ENCODE measurements at places on chromosomes 5 and 9.

DNA sequence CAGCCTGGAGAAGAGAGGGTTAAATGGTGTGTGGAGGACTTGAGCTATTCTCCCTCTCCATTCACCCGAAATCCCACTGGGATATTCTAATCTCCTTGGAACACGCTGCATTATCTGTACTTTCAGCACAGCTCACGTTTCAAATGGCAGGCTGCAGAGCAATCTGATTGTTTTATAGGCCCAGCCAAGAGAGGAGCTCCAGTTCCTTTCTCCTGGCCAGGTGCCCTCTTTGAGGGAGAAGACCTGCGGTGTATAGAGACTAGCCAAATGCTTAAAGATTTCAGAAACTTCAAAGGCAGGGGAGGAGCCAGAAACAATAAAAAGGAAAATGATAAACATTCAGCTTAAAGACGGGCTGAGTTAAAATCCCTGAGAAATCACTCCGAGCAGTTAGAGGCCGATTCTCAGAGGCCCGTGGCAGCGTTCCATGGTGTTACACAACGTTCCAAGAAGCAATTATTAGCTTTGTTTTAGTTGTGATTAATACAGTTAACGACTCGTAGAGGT, 564.0 kb upstream of the KLF4 start:
- no peak for DNase-seq

DNA sequence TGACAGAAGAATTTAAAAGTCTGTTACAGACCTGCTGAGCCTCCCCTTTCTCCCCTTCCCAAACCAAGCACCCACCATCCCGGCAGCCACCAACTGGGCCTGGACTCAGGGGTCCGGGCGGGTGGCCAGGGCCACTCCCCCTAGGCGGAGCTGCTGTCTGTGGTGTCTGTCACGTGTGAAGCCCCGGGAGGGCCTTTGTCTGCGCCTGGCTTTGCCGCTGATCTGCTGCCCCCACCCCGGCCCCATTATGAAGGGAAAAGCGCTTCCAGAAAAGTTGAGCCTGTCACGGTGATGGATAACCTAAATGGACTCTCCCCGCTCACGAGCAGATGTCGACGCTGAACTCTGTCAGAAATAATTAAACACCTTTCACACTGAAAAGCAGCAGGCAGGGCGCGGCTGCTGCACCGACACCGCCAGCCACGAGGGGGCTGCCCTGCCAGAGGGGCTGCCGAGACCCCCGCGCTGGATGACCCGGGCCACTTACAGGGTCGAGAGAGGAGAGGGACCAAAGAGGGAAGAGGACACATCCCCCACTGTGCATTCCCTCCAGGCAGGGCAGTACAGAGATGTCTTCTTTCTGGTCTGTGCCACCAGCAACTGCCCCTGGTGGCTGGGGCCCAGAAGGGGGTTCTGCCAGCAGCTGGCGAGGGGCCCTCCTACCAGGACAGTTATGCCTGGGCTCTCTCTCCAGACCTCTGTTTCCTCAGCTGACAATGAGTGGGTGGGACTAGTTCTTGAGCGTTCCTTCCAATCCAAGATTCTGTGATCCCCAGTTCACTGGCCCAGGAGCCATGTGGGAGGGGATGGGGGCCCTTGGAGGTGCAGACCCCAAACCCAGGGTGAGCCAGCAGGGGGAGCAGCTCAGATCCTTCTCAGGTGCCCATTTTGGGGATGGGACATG, 36.0 kb upstream of the BARHL1 start:
- peak; percentile 3 for DNase-seq

- DNase-seq: peak; percentile 72
Measured at GRCh38 chr5:57298985-57299491, 125.2 kb downstream of the GPBP1 start.

- no peak for DNase-seq
Measured at GRCh38 chr5:112257976-112258375, 161.1 kb downstream of the EPB41L4A start.

GRCh38 chr5:179805070-179805528, 1.6 kb downstream of the MGAT4B start:
- no peak for DNase-seq

DNA sequence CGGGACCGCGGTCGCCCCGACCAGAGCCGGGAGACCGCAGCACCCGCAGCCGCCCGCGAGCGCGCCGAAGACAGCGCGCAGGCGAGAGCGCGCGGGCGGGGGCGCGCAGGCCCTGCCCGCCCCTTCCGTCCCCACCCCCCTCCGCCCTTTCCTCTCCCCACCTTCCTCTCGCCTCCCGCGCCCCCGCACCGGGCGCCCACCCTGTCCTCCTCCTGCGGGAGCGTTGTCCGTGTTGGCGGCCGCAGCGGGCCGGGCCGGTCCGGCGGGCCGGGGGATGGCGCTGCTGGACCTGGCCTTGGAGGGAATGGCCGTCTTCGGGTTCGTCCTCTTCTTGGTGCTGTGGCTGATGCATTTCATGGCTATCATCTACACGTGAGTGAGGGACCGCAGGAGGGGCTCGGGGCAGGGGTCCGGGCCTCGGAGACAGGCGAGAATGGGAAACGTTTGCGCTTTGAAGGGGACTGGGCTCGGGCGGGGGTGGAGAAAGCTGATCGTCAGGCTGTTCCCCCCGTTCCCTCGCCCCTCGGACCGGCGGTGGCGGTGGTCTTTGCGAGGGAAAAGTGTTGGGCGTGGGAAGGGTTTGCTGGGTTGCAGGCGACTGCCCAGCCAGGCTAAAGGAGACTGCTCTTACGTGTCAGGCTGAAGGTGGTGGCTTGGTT, 457 bp downstream of the UGCG start:
- DNase-seq: no peak

- DNase-seq: no peak
Measured at GRCh38 chr5:37730896-37731455, 108.9 kb downstream of the GDNF start.

GRCh38 chr5:126450346-126450745, 27.1 kb downstream of the GRAMD2B start:
- DNase-seq: no peak

GRCh38 chr9:136667940-136668760, 5.4 kb downstream of the EGFL7 start:
- DNase-seq: no peak

GRCh38 chr5:141598391-141599345, 20.1 kb downstream of the DIAPH1 start:
- DNase-seq: no peak

DNA sequence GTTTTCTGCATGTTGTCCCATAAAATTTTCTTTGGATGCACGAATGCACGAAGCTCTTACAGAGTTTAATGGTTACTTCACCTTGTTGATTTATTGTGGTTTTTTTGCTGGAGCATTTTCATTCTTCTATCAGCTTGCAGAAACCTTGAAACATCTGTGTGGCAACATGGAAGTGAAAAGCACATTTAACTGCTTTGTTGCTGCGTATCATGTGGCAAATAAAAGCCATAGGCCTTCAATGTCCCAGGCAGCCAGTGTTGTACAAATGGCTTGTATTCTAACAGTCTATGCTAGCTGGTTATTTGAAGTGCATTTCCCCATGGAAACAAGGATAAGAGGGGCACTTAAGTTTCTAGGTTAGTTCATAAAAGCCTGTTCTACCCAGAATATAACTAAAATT, 42.5 kb upstream of the RASGRF2 start:
- no peak for DNase-seq

- no peak for DNase-seq
Measured at GRCh38 chr5:101505891-101506570, 602.9 kb upstream of the ST8SIA4 start.

- DNase-seq: no peak
Measured at GRCh38 chr5:168372356-168372946, 81.0 kb downstream of the WWC1 start.

DNA sequence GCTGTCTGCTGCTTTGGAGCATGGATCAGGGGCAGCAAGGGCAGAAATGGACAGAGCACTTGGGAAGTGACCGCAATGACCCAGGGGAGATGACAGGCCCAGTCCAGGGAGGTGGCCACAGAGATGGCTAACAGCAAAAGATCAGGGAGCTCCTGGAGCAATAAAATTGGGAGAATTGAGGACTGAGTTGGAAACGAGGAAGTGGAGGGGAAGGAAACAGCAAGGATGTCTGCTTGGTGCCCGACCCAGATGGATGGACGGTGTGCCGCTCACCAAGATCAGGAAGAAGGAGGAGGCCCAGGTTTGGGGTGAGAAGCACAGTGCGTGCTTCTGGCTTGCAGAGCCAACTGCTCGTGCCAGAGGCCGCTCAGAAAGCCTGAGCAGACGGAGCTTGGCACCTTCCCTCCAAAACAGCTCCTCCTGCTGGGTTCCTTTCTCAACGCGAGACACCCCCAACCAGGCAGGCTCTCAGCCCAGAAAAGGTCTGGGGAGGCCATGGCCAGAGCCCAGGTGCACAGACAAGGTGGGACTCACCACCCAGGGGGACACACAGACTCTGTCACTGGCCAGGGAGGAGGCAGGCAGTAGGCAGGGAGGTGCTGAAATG, 1.7 kb upstream of the SLC34A1 start:
- no peak for DNase-seq

- DNase-seq: no peak
Measured at GRCh38 chr5:149490599-149491485, 60.4 kb downstream of the CSNK1A1 start.

DNA sequence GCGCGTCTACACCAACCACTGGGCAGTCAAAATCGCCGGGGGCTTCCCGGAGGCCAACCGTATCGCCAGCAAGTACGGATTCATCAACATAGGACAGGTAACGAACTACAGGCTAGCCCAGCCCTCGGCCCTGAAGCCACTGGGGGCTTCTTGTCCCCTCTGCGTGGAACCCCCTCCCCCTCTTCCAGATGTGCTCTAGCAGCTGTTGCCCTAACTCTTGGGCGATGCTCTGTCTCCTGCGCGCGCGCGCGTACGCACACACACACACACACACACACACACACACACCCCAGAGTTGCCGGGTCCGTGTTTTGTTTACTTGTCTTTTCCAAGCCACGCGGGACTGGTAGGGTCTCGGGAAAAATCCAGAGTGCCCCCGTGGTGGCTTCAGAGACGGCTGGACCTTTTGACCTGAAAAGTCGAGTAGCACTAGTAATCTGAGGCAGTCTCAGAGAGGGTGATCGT, 836 bp downstream of the PCSK5 start:
- no peak for DNase-seq

GRCh38 chr5:64788156-64788555, 19.4 kb downstream of the CWC27 start:
- no peak for DNase-seq

GRCh38 chr5:128424646-128425045, 113.4 kb downstream of the FBN2 start:
- DNase-seq: no peak

GRCh38 chr5:44257653-44258365, 131.4 kb downstream of the FGF10 start:
- no peak for DNase-seq

DNA sequence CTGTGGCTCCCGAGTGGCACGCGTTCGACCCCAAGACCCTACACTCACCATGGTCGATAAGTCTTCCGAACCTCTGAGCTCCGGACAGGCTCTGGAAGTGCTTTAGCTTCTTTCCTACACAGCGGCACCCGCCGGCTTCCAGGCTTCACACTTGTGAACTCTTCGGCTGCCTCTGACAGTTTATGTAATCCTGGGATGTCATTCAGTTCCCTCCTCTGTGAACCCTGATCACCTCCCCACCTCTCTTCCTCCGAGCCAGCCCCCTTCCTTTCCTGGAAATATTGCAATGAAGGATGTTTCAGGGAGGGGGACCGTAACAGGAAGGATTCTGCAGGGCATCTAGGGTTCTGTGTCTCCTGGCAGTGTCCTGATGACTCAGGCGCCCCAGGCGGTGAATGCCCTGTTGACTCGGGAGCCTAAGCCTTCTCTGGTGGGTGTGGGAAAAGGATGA, at the start of gene CD14:
Gene CD14, minus strand, starts transcription at position 155 of the 451 bp plus-strand sequence. Its CDS starts 104 bp downstream, at position 51.
- DNase-seq: no peak

DNA sequence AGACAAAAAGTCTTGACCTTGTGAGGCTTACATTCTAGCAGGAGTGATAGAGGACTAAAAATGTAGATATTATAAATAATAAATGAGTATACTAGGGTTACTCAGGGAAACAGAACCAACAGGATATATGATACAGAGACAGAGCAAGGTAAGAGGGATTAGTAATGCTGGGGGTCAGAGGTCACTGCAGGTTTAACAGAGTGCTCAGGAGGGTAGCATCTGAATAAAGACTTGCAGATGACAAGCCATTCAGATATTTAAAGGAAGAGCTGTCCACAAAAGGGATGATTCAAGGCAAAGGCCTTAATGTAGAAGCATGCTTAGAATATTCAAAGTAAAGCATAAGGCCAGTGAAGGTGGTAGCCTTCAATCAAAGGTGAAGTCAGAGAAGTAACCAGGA, 65.6 kb upstream of the SEMA6A start:
- DNase-seq: no peak

GRCh38 chr5:14445013-14445412, 136.6 kb upstream of the OTULINL start:
- no peak for DNase-seq

DNA sequence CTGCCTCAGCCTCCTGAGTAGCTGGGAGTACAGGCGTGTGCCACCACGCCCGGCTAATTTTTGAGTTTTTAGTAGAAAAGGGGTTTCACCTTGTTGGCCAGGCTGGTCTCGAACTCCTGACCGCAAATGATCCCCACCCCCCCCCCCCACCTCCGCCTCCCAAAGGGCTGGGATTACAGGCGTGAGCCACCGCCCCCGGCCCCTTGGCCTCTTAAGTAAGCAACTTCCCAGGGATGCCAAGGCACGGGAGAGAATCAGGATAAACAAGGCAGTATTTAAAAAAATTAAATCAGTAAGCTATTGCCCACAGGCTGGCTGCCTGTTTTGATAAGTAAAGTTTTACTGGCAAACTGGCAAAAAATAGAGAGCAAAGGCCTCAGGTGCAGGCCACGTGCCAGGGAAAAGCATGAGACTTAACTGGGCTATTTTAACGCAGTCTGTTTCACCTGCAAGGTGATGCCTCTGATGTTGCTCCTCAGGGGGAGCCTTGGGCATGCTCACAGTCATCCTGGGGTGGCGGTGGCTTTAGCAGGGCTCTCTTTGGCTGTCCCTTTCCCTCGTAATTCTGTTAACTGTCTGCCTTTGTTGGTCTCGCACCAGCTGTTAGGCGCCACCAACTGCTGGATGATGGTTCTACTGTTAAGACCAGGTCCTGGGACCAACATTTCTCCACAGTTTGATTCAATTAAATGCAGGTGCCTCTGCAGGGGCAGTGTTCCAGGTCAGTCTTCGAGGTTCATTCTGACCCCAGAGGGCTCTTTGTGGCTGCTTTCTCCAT, 19.4 kb upstream of the RNF130 start:
- DNase-seq: no peak

DNA sequence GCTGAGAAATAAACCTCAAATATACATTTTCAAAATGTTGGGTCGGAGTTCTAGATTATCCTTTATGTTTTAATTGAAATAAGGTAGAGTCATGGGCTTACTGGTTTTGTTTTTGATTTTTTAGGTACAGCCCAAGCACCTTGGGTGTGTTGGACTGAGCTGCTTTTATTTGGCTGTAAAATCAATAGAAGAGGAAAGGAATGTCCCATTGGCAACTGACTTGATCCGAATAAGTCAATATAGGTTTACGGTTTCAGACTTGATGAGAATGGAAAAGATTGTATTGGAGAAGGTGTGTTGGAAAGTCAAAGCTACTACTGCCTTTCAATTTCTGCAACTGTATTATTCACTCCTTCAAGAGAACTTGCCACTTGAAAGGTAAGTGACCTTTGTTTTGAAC, 3.6 kb downstream of the CCNG1 start:
- no peak for DNase-seq

Data from smooth muscle cell of the brain vasculature (primary cell).